ENCODE measurements at places on chromosomes 2 and 18.

GRCh38 chr2:49002750-49003149 lies 151.6 kb downstream of the FSHR start:
- DNase-seq = no peak

GRCh38 chr2:233061591-233062450 lies 1.7 kb downstream of the INPP5D start:
- no peak for DNase-seq

DNA sequence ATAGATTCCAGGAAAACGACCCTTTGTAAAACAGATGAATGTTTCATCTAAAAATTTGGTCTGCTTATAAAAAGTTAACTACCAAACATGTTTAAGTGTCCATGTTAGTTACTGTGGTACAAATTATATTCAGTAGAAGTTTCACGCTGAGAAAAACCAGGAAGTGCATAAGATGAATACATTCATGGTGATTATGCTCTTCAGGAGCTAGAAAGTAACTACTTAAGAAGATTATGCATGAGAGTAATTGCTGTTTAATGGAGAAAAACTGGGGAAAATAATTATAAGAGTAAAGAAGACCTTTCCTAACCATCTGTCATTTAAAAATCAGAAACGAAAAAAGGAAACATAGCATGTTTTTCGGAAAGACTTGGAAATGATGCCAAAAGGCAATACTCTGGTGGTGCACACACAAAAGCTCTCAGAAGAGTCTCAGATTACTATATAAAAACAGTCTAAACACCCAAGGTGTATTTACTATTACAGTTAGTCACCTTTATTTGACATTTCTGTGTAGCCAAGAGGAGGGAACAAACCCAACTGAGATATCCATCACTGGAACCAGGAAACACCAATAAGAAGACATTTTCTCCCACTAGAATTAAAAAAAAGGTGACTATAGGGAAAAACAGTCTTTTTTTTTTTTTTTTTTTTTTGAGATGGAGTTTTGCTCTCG lies 38.8 kb upstream of the METTL21A start:
- DNase-seq = no peak

- no peak for DNase-seq
These were observed 25.4 kb downstream of the TGFA start for GRCh38 chr2:70528276-70528675.

- no peak for DNase-seq
These were observed 314.5 kb downstream of the LPIN1 start for GRCh38 chr2:12060886-12061285.

- no peak for DNase-seq
These were observed 130.6 kb upstream of the ZNF236 start for GRCh38 chr18:76691800-76692199.

- no peak for DNase-seq
These were observed 8.1 kb downstream of the TEX51 start for GRCh38 chr2:126906781-126907180.
